ENCODE measurements at places on chromosomes 6 and 20.

DNA sequence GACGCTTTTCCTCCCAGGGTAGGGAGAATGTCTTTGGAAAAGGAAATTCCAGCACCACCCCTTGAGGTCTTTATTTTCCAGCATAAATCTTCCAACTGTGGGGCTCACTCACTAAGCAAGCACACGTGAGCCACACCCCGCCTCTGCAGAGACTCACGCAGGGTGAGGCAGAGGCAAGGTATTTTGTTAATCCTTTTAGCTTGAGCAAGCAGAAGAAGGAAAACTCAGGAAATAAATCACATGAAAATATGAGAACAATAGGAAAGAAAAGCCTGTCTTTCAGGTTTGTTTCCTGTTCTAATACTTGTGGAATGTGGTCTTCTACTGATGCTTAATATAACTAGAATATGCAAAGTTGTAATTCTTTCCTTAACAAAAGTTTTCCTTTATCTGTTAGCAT lies 4.1 kb upstream of the PHACTR2 start:
- no peak for DNase-seq

GRCh38 chr6:37658121-37658520 lies 39.6 kb downstream of the MDGA1 start:
- DNase-seq = no peak

- DNase-seq = no peak
Measured at GRCh38 chr6:87670707-87671106, 31.3 kb downstream of the AKIRIN2 start.

DNA sequence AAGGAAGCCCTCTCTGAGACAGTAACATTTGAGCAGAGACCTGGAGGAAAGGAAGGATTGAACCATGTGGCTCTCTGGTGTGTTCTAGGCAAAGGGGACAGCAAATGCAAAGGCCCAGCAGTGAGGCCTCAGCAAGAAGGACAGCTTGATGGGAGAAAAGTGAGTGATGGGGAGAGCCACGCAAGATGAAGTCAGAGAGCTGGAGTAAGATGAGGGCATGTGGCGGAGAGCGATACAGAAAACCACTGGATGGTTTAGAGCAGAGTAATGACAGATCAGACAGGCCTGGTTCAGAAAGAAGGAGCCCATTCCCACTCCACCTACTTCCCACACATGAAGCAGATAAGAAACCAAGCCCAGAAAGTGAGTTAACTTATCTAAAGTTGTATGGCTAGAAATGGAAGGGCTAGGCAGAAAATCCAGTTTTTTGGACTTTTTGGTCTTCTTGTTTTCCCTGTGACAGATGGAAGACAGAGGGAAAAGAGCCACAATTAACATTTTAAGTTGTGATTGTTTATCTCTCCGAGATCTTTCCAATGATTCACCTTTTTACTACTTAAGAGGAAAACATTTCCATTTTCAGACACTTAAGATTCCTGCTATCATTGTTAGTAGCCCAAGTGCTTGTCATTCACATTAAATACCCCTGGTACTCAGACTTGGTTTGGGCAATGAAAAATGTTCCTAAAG lies 723 bp upstream of the SNPH start:
- DNase-seq = no peak

DNA sequence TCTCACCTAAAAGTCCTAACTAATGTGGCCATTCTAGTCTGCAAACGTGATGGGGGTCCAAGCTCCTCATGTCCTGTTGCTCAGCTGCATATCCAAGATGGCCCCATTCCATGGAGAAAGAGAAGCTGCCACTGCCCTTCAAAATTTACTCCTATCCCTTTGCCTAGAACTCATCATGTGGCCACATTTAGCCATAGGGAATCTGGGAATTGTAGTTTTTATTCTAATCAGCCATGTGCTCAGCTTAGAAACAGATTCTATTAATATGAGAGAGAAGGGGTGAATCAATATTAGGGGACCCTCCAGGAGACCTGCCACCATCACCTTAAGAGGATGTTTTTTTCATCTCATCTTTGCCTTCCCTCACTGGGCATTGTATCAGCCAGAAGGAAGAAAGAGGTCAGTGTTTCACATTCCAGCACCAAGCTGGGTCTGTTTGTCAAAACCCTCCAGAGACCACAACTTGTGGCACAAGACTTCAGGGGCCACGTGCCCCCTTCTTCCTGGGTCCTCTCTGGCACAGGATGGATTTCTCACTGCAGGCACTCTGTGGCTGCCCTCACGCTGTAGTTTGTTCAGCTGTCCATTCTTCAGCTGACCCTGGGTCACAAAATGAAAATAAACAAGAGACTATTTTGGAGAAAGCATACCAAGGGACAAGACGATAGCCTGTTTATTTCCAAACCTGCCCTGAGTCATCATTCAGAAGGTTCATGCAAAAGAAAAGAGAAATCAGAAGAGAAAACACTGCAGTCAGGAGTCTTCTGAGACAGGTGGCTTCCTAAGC lies 172.0 kb downstream of the EYA2 start:
- DNase-seq = no peak

GRCh38 chr6:8268606-8269005 lies 166.3 kb upstream of the EEF1E1 start:
- DNase-seq = no peak

DNA sequence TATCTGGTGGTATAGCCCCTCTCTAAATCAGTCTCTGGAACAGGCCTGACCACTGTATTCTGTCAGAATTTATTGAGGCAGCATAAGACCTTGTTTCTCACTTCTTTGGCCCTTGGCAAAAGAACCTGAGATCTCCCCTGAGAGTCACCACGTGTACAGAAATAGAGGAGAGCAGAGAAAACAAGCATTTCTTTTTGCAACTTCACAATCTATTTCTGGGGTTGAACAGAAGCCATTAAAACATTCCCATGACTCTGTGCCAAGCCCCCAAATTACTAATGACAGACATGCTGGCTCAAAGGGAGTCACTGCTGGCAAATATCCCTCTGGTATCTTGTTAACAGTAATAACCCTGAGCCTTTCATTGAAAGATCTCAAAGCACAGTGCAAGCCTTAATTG lies 395.3 kb downstream of the MAFB start:
- no peak for DNase-seq

DNA sequence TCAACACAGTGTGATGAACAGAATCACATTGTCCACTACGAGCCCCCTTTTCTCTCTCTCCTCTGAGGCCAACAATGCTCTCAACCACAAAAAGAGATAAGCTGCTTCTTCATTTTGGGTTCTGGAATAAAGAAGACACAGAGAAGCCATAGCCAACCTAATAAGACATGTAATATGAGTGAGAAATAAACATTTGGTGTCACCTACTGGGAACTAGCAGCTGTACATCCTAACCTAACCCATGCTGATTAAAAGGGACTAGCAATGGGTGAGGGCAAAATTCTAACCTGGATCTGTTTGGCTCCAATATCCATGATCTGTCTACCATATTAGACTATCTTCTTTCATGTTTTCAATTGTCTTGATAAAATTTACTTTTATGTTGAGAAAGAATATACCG lies 369.1 kb upstream of the MARCKS start:
- DNase-seq = no peak

DNA sequence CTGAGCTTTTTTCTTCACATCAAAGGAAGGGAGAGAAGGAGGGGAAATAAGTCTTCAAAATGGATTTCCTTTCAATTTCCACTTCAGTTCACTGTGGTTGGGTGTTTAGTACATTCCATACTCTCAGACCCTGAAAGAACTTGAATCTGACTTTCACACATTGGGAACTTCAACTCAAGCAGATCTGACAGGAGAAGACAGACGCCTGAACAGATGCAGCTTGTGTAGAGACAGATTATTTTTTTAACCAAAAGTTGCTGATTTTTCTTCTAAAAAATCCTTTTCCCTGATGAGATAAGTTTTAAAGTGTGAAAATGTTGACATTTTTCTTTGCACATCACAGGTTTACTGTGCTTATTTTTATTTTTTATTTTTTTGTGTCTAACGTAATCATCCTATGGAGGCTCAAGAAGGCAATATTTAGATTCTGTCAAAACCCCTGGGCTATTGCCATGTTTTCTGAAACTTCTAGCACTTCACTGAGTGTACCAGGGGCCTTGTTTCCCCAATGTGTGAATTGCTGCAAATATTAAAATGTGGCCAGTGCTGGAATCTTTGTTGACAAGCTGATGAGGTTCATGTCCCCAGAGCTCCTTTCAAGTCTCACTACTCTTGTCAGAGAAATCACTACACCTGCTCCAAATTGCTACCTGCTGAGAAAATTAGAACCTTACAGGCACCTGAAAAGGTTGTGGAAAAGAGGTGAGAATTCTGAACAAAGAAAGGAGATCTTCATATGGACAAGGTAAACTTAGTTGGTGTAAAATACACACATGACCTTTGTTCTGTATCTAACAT lies 214.8 kb upstream of the BTBD3 start:
- DNase-seq = no peak

DNA sequence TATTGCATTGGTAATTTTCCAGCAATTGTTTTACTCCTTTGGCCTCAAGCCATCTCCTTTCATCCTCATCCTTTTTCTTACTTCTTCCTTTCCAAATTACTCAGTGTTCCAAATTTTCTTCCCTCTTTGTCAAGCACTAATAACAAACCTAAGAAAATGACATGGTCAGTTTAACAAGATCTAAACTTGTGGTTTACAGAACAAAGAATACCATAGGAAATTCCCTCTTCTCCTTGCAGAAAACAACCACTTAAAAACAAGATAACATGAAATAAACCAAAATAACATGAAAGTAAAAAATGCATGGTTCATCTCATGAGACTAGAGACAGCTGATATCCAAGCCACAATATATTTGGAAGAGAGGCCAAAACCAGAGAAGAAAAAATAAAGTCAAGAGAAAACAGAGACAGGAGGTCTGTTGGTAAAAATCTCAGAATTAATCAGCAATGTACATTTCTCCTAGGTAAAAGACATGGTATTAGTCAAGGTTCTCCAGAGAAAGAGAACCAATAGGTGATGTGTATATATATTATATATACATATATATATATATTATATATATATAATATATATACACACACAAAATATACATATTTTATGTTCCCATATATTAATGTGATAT lies 51.0 kb upstream of the SENP6 start:
- no peak for DNase-seq

DNA sequence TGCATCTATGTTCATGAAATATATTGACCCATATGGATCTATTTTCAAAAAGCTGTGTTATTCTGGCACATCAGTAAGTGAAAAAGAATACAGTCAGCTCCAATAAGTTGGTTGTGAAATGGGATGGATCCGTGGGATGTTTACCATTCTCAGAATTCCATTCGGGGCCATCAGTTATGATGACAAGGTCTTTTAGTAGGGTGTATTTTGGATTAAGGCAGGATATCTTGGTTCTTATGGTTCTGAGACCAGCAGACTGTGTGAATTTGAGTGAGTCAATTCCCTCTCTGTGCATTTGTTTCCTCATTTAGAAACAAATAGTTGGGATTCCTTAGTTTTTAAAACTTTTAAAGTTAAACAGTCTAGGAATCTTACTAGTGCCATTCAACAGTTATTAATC lies 287.4 kb downstream of the CD109 start:
- no peak for DNase-seq

DNA sequence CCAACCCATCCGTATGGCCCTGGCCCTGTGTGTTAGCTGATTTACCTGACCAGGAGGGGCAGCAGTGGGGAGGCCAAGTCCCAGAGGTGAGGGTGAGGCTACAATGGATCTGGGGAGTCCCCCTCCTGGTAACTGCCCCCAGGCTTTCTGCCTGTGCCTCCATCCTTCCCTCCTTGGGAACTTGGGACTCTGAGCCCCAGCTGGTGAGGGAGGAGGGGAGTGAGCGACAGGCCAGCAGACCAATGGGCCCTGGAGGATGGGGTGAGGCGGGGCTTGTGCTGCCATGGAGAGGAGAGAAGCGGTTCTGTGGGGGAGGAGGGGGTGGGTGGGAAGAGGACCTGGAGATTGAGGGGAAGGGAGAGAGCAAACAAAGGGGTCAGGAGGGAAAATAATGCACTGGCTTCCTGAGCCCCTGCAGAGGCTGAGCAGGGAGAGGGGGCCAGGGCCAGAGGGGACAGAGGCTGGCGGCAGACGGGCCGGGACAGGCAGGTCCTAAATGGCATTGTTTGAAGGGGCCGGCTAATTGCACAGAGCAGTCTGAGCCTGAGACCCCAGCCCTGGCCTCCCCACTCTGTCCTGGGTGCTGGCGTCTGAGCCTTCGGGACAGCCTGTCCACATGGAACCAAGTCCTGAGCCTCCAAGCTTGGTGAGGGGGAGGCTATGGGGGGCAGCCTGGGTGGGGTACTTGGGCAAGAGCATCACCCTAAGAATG lies 17.5 kb downstream of the DNMT3B start:
- DNase-seq = peak; percentile 93

GRCh38 chr6:131828080-131828479 lies 20.3 kb downstream of the ENPP1 start:
- no peak for DNase-seq

GRCh38 chr6:152136449-152136825 lies 329.0 kb downstream of the ESR1 start:
- DNase-seq = no peak

DNA sequence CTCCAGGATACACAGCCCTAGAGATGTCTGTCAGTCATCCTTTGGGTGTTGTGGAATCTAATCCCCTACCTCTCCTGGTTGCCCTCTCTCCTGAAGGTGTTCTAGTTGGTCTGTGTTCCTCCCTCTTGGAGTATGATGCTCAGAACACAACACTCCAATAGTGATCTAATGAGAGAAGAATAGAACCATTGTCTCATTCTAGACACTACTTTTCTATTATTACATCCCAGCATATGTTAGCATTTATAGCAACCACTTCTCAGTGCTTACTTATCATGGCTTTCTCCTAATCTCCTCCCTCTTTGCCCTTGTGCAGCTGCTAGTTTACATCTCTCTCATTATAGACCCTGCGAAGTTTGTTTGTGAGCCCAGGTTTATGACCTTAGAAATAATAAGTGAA lies 109.0 kb downstream of the UNC5CL start:
- no peak for DNase-seq

DNA sequence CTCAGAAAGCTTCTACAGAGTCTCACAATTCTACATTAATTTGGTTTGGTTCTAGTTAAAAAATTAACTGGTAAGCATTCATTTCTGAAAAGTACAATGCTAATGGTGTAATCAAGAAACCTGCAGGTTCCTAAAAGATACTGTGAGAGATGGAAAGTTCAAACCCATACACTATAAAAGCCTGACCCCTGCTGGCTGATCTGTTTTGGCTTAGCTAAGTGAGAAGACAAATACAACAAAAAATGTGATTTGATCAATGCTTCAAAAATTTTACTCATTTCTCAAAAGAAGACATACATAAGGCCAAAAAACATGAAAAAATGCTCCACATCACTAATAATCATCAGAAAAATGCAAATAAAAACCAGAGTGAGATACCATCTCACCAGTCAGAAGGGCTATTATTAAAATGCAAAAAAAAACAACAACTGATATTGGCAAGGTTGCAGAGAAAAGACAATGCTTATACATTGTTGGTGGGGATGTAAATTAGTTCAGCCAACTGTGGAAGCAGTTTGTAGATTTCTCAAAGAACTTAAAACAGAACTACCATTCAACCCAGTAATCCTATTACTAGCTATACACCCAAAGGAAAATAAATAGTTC lies 102.8 kb downstream of the MOXD1 start:
- no peak for DNase-seq

DNA sequence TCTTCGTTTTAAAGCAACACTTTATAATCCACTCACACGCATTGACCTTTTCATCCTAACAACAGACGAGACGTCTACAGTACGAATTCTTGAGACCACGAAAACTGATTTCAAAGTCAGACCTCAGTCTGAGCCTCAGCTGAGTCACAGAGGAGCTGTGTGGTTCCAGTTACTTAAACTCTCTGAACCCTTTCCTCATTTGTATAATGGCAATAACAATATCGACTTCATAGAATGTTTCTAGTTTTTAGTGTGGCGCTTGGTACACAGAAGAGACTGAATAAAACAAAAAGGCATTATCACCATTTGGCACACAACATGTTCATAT lies 236.9 kb downstream of the ATXN1 start:
- no peak for DNase-seq

Measured in ecto neural progenitor cell (in vitro differentiated cells).